ENCODE measurements at places on chromosomes 5 and 9.

DNA sequence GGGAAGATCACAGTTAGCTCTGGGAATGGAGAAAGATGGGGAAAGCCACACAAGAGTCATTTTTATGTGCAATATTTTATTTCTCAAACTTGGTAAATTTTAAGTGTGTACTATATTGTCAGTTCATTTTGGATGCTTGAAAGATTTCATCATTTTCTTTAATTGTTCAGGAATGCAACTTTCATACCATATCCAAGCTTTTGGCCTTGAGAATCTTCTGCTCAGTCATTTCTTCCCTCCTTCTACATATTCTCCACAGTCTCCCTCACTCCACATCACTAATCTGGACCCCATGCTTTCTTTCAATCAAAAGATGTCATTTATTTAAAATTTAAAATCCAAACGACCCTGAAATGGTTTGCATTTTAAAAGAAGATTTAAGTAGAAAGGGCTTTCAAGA is 135.4 kb downstream of the FAM114A2 start:
- DNase-seq: no peak

GRCh38 chr9:136335296-136336155 is 8.2 kb downstream of the GPSM1 start:
- no peak for DNase-seq

GRCh38 chr5:146952168-146952567 is 73.6 kb upstream of the PPP2R2B start:
- no peak for DNase-seq

DNA sequence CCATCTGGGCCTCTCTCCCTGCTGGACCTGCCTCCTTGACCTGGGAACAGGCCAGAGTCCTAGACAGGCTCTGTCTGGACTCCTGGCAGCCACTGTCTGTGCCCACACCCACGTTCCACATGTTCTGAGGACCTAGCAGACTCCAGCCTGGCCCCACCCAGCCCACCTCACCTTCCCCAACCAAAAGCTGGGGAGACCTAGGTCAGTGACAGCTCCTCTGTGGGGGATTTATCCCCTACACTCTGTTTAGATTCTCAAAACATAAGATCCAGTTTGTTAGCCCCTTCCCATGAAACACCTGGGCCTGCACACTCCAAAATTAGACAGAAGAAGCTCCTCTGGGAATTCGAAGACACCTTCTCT is 59.8 kb upstream of the ADAMTS2 start:
- no peak for DNase-seq

All from NCI-H748 treated with DMSO at 0.1 percent for 48 hours (cell line).